ENCODE measurements at places on chromosomes 4 and X.

- DNase-seq, result no peak
These were observed at the start of gene ADH1C for GRCh38 chr4:99352602-99353537. Gene ADH1C (minus strand): TSS chr4:99352746. CDS start chr4:99352675, 71 bp downstream.

DNA sequence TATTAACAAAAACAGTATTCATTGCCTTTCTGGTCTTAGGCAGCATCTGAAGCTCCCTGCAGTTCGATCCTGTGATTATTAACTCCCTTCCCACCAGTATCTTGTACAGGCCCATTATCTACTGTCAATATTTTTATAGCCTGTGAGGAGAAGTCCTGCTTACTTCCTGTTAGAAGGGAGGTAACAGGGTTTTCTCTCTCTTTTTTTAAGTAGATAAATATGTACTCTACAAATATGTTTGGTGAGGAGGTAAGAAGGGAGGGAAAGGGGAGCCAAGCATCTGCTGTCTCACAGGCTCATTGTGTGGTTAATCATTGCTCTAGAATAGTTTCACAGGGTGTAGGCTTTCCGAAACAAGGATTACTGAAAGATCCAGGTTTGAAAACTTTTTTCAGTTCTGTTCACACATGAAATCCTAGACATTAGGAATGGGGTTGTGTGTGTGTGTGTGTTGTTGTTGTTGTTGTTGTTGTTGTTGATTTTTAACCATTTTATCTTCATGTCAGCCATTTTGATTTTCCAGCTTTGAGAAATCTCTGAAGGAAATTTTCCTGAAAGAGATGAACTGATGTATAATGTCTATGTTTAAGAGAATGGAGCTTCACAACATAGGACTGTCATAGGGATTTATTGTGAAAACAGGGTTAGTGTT lies 14.2 kb downstream of the ATOH1 start:
- peak; percentile 38 for DNase-seq

GRCh38 chr4:51835855-51836254 lies 7.1 kb upstream of the DCUN1D4 start:
- no peak for DNase-seq

GRCh38 chr4:142416711-142417275 lies 429.3 kb downstream of the INPP4B start:
- DNase-seq, result no peak

DNA sequence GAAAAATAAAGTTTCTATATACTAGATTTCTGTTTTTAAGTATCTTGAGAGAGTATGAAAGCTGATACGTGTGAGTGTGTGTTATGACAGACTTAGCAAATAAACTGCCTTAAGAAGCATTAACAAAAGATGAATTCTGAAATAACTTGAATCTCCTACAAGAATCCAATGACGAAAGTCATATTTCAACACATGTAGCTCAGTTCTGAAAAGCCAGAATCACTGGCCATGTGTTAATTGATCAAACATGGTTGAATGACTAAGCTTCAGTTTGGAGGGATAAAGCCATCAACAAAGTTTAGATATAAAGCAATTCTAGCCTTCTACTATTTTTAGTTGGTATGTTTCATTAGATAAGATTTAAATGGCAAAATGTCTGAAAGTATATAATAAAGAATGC lies 88.5 kb upstream of the ETNPPL start:
- no peak for DNase-seq

- no peak for DNase-seq
These were observed 8.5 kb downstream of the NAT8L start for GRCh38 chr4:2067446-2068197.

GRCh38 chr4:101037938-101038413 lies 309.4 kb downstream of the PPP3CA start:
- DNase-seq, result no peak

GRCh38 chrX:43469391-43470054 lies 186.6 kb upstream of the MAOA start:
- DNase-seq, result no peak

GRCh38 chrX:10169175-10169574 lies 12.4 kb downstream of the CLCN4 start:
- peak; percentile 63 for DNase-seq

- no peak for DNase-seq
These were observed 29.7 kb downstream of the PPP1R2C start for GRCh38 chrX:42748067-42748850.

- no peak for DNase-seq
These were observed 163.5 kb upstream of the GYPA start for GRCh38 chr4:144304025-144304424.

DNA sequence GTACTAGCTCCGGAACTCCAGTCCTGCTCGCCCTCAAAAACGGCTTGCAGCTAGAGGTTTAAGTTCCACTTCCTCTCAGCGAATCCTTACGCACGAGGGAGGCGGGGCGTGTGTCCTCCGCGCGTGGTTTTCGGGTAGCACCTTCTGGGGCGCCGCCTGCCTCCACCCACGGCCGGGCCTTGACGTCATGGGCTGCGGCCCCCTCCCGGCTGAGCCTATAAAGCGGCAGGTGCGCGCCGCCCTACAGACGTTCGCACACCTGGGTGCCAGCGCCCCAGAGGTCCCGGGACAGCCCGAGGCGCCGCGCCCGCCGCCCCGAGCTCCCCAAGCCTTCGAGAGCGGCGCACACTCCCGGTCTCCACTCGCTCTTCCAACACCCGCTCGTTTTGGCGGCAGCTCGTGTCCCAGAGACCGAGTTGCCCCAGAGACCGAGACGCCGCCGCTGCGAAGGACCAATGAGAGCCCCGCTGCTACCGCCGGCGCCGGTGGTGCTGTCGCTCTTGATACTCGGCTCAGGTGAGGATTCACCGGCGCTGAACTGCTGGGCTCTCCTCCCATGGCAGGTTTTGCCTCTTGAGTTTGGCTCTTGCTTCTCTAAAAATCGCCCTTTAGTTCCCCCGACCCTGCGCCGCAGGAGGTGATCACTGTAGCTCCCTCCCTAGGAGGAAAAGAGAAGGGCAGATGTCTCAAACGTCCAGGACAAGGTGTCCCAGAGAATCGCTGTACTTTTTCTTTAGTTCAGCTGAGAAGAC lies at the start of gene AREG:
Gene AREG, plus strand, starts transcription at position 246 of the 752 bp plus-strand sequence. Its CDS starts 210 bp downstream, at position 456.
- DNase-seq, result peak; percentile 85

GRCh38 chrX:119552508-119552907 lies 12.7 kb downstream of the STEEP1 start:
- no peak for DNase-seq

All from Caco-2 (cell line).